ENCODE measurements at places on chromosomes 5 and 9. TPM values are rescaled to one million over a fixed set of nuclear protein-coding genes. Genes with fewer than 3 reads are reported as not detected.

Gene ANXA1
- 1,013 TPM for polyA plus RNA-seq

Gene SNCB
- polyA plus RNA-seq, result not detected

Gene C1QTNF3
- polyA plus RNA-seq, result 1.1 TPM

Gene CTSL
- 410 TPM for polyA plus RNA-seq

- peaks cover 7% of the 10 kb centered on the region for H3K4me1 ChIP-seq
- no peak overlapping the region for H3K27ac ChIP-seq
- peak; percentile 56 for DNase-seq
These were observed 11.3 kb downstream of the MYOZ3 start for GRCh38 chr5:150672237-150672883.

GRCh38 chr9:20290257-20290656, 332.0 kb downstream of the MLLT3 start:
- no peak for DNase-seq
- no peaks in the 10 kb centered on the region for H3K27me3 ChIP-seq
- 0 out of 2 replicates have a peak, but pooled peaks cover 3% of the 10 kb centered on the region for H3K4me1 ChIP-seq
- H3K36me3 ChIP-seq, result no peaks in the 10 kb centered on the region
- H3K27ac ChIP-seq, result no peak overlapping the region
- H3K4me3 ChIP-seq, result no peak overlapping the region
